AG04450 (cell line): ENCODE measurements at places on chromosomes 4 and X.

DNA sequence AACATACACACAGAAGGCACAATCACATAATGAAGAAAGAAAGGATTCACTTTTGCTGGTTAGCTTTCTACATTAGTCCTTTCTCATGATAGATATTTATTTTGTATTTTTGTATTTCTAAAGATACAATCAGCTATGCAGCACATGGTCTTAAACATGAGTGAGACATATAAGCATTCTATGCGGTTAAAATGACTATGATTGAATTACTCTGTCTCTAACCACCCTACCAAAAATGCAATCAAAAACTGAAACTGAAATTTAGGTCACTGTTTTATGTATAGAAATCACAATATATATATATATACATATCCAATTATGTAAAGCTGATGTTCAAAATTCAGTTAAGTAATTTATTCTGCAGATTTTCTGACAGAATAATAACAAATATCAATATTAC, 21.9 kb downstream of the CXXC4 start:
- no peak for DNase-seq

DNA sequence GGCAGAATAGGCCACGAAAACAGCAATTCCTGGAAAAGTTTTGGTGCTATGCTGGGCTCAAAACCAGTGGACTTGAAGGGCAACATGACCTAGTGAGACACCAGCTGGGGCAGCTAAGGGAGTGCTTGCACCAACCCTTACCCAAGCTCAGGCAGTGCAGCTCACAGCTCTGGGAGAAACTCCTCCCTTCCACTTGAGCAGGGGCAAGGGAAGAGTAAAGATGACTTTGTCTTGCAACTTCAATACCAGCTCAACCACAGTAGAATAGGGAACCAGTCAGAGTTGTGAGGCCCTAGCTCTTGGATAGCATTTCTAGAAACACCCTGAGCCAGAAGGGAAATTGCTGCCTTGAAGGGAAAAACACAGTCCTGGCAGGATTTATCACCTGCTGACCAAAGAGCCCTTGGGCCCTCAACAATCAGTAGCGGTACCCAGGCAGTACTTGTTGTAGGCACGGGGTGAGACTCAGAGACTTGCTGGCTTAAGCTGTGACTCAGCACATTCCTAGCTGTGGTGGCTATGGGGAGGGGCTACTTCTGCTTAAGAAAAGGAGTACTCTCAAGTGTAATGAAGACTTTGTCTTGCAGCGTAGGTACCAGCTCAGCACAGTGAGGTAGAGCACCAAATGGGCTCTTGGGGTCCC, 19.7 kb upstream of the ABCG2 start:
- DNase-seq, result peak; percentile 49

DNA sequence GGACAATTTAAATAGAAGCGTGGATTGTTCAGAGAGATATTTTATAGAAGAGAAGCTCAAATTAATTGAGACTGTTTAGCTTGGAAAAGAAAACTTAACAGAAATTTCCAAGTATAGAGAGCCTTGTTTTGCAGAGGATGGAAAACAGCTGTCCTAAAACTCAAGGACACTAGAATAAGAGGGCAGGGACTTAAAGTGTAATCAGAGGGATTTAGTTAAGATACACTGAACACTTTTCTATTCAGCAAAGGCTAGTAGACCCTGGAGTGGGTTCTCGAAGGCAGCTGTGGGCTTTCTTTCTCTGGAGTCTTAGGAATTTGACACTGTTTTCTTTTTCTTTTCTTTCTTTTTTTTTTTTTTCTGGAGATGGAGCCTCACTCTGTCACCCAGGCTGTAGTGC, 92.7 kb upstream of the ARX start:
- DNase-seq, result no peak

- no peak for DNase-seq
These were observed 55.9 kb upstream of the USP9X start for GRCh38 chrX:41029332-41029731.
